ENCODE measurements at places on chromosomes 3 and 15.

GRCh38 chr3:81308306-81308705, 453.1 kb downstream of the GBE1 start:
- DNase-seq: no peak

DNA sequence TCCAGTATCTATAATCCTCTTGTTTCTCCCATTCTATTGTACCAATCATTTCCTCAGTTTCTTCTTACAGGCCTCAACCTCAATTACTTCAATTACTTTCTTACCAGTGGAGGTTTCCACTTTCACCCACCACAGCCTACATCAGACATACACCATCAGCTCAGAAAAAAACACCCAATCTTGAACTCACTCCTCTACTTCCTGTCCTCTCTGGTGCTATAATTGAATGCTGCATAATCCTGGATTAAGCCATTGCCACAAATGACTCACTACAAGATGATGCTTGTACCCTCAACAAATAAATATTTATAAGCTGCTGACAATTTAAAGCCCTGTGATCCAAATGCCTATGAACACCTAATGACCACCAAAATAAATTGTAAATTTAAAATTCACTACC, 18.5 kb downstream of the RYK start:
- no peak for DNase-seq

DNA sequence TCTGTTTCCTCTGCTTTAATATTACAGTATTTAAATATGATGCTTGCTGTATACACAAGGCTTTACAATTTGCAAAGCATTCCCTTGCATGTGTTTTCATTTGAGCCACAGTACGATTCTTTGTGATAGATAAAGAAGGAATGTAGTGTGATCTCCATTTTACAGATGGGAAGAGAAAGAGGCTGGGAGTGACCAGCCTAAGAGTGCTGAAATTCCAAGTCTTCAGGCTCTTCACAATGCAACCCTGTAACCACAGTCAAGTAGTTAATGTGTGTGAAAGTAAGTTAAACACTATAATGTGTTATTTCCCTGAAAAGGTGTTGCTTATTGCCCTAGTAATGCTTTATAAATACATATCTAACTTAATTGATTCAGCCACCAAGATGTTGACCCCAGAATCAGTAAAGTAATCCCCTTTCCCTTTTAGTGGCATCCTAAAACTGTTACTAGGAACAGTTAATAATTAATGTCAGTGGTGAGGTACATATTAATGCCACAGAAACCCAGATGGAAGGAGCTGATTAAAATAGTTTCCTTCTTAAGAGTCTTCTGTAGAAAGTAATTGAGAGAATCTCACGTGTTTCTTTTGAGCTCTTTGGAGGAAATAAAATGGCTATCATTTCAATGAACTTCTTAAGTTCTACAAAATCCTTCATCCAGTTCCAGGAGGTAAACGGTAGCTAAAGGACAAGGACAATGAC, 110.4 kb downstream of the IL12A start:
- no peak for DNase-seq

- DNase-seq: no peak
Observed at GRCh38 chr3:79125313-79125984, 642.3 kb downstream of the ROBO1 start.

GRCh38 chr3:121411523-121411922, 134.3 kb downstream of the POLQ start:
- DNase-seq: no peak

All from NCI-H1105 treated with DMSO at 0.1 percent for 48 hours (cell line).